ENCODE measurements at places on chromosomes 3 and 15.

- DNase-seq: no peak
These were observed 27.7 kb downstream of the GRIP2 start for GRCh38 chr3:14512281-14512941.

- no peak for DNase-seq
These were observed 255.0 kb downstream of the TBL1XR1 start for GRCh38 chr3:176942305-176942704.

- no peak for DNase-seq
These were observed 70.4 kb downstream of the PPM1L start for GRCh38 chr3:160826408-160826807.

DNA sequence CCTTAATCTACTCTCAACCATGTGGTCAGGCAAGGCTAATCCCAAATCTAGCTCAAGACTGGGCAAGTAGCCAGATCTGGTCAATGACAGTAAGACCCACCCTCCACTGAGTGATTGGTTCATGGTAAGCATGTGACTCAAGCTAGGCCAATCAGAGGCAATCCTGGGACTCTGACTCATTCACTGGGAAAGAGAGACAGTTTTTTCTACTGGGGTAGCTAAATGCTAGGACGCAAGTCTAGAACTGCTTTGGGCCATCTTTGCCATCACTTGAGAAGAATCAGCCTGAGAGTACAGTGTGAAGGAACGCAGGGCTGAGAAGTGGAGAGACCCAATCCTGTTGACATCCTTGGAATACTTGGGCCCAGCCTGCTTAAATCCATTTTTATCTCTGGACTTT is 9.4 kb upstream of the RAD18 start:
- no peak for DNase-seq

GRCh38 chr3:111577798-111578685 is 17.1 kb downstream of the ZBED2 start:
- DNase-seq: peak; percentile 8

GRCh38 chr15:74217907-74218885 is 15.6 kb upstream of the STRA6 start:
- DNase-seq: no peak

- DNase-seq: no peak
These were observed 976.4 kb downstream of the CADM2 start for GRCh38 chr3:85935171-85935570.

- peak; percentile 24 for DNase-seq
These were observed 37.0 kb downstream of the CDC25A start for GRCh38 chr3:48151058-48151806.

All from NCI-H1930 (cell line).